NCI-H187 treated with DMSO at 0.1 percent for 48 hours (cell line): ENCODE measurements at places on chromosomes 13 and 19.

DNA sequence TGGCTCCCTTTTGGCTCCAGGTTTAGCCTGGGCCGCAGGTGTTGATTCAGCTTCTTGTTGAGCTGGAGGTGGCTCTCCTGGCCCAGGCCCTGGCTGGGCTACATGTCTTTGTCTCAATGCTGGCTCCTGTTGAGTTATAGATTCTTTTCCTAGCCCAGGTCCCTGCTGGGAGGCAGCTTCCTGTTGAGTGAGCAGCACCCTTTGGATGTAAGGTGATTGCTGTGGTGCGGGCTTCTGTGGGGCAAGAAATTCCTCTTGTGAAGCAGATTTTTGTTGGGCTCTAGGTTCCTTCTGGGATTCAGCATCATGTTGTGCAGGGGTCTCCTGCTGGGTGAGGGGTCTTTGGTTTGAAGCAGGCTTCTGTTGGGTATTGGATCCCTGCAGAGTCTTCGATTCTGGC is 545 bp downstream of the LIPE start:
- no peak for DNase-seq

DNA sequence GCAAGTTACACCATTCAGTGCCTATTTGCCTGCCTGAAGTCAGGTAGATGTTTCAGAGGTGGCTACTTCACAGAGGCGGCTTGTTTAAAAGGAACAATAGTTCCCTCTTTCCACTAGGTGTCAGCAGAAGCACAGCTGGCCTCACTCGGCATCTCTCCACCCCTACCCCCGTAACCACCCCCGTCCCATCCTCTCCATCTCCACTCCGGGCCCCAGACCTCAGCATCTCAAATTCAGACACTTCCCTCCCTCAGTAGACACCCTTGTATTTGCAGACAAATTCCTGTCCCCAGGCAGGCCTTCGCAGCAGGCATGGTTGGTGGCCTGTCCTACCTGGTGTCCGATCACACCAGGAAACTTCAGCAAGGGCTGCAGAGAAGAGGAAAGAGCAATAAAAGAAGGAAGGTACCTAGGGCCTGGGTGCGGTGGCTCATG is 9.1 kb upstream of the DPP9 start:
- peak; percentile 77 for DNase-seq

DNA sequence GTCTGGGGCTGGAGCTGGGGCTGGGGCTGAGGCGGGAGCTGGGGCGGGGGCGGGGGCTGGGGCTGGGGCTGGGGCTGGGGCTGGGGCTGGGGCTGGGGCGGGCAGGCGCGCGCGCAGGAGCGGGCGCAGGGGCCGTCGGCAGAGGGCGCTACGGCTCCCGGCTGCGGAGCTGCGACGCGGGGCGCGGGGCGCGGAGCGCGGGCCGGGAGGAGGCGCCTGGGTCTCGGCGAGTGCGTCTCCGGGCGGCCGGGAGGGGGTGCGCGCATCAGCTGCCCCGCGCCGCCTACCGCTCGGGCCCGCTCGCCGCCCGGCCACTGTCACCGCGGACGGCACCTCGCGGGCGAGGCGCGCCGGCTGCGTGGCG is 422 bp upstream of the MTUS2 start:
- DNase-seq: no peak

GRCh38 chr13:32504876-32505275 is 33.7 kb downstream of the N4BP2L2 start:
- DNase-seq: no peak

DNA sequence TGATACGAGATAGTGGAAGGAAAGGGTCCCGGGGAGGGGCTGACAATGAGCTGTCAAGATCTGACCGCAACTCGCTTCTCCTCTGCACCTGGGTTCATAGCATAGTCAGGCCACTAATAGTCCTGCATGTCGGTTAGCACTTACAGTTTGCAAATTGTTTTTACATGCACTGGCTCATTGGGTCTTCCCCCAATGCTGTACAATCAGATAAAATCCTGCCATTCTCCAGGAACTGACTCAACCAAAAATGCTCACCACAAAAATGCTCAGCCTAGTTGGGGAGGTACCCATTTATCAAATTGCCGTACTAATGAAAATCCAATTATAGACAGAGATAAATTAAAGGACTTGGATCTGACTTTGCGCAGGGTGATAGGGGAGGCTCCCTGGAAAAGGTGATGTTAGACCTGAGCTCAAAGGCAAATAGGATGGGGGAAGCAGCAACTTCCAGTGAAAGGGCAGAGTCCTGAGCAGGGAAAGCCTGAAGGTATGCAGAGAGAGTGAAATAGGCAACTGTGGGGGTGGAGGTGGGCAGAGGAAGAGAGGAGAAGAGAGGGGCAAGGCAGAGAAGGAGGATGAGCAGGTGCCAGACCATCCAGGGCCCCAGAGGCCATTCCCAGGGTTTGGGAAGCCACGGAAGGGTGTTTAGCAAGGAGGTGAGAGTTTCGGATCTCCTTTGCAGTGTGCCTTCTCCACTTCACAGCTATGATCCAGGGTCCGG is 326.1 kb upstream of the TSHZ3 start:
- DNase-seq: no peak
